KBM-7 (cell line): ENCODE measurements at places on chromosomes 13 and 19.
A peak's percentile ranks its signal among the peaks of the same experiment; 100 is the strongest.

- DNase-seq: no peak
Observed at GRCh38 chr13:61215601-61216000, 200.0 kb downstream of the PCDH20 start.

- DNase-seq: no peak
Observed at GRCh38 chr19:17246681-17247425, 1.1 kb upstream of the NR2F6 start.

GRCh38 chr19:13073263-13073662, 29.4 kb downstream of the LYL1 start:
- DNase-seq: no peak

GRCh38 chr19:6556480-6557195, 25.8 kb downstream of the TNFSF9 start:
- no peak for DNase-seq

DNA sequence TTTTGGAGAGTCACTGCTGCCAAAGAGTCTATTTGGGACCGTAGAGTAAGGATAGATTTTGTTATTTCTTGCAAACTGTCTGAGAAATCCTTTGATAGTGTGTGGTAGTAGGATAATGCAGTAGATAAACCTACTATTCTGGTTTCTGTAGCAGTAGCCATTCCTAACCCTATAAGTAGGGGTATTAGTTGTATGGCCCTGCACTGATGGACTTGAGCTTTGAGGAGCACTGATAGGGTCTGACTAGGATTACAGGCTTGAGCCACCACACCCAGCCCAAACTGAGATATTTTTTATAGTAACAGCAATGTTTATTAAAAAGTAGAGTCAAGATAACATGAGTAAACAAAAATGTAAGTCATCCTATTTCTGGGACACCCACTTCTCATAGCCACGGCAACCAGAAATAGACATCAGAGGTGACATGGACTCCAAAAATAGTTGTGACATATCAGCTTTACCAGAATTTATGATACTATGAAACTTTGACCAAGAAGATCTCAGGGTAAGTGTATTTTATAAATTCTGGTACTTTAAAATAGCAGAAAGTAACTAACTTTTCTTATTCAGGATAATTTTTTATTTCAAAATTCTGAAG, 479.1 kb downstream of the SUCLA2 start:
- no peak for DNase-seq

GRCh38 chr19:54430306-54431254, 15.3 kb downstream of the TTYH1 start:
- peak; percentile 45 for DNase-seq

- no peak for DNase-seq
Observed at GRCh38 chr19:40607311-40608239, 6.4 kb downstream of the LTBP4 start.

- peak; percentile 1 for DNase-seq
Observed at GRCh38 chr13:73870970-73871935, 263.0 kb downstream of the KLF12 start.

- DNase-seq: no peak
Observed at GRCh38 chr19:42088471-42089190, 12.7 kb downstream of the ZNF574 start.

- peak; percentile 98 for DNase-seq
Observed at GRCh38 chr19:2552859-2553258, 76.9 kb downstream of the GADD45B start.

DNA sequence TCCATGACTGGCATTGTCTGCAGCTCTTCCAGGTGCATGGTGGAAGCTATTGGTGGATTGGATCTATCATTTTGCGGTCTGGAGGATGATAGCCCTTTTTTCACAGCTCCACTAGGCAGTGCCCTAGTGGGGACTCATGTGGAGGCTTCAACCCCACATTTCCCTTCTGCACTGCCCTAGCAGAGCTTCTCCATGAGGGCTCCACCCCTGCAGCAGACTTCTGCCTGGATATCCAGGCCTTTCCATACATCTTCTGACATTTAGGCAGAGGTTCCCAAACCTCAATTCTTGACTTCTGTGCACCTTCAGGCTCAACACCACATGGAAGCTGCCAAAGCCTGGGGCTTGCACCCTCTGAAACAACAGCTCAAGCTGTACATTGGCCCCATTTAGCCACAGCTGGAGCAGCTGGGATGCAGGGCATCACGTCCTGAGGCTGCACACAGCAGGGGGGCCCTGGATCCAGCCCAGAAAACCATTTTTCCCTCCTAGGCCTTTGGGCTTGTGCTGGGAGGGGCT, 800.2 kb upstream of the MIR17HG start:
- DNase-seq: no peak

DNA sequence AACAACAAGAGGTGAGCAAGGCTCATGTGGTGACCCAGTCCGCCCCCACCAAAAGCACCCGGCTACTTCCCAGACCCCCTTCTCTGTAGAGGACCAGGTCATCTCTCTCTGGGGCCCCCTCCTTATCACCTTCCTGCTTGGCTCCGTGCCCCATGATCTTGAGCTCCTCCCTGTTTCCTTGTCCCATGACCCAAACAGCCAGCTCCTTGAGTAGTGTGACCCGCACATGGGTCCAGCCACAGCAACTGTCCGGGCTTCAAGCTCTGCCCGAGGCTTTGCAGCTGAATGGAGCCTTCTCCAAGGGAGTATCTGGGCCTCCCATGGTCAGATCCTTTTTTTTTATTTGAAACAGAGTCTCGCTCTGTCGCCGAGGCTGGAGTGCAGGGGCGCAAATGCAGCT, 61.8 kb downstream of the MYO9B start:
- DNase-seq: no peak

- peak; percentile 40 for DNase-seq
Observed at GRCh38 chr13:74287724-74288169, 153.5 kb upstream of the KLF12 start.

- no peak for DNase-seq
Observed at GRCh38 chr13:76971215-76971614, 20.7 kb upstream of the CLN5 start.

- peak; percentile 39 for DNase-seq
Observed at GRCh38 chr19:49415102-49415809, 8.0 kb downstream of the PTH2 start.

DNA sequence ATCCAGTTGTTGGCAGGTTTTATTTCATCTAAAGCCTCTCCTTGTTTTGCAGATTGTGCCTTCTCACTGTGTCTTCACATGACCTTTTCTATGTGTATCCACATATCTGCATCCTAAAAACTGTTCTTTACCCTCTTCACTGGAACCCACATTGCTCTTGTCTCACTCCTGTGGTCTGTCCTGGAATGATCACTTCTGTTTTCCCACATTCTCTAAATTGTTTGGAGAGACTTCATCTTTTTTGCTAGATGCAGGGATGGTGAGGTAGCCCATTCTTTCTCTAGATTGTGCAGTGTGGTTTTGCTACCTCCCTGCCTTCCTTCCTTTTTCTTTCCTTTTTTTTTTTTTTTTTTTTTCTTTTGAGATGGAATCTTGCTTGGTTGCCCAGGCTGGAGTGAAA, 608.6 kb upstream of the MIR17HG start:
- no peak for DNase-seq

DNA sequence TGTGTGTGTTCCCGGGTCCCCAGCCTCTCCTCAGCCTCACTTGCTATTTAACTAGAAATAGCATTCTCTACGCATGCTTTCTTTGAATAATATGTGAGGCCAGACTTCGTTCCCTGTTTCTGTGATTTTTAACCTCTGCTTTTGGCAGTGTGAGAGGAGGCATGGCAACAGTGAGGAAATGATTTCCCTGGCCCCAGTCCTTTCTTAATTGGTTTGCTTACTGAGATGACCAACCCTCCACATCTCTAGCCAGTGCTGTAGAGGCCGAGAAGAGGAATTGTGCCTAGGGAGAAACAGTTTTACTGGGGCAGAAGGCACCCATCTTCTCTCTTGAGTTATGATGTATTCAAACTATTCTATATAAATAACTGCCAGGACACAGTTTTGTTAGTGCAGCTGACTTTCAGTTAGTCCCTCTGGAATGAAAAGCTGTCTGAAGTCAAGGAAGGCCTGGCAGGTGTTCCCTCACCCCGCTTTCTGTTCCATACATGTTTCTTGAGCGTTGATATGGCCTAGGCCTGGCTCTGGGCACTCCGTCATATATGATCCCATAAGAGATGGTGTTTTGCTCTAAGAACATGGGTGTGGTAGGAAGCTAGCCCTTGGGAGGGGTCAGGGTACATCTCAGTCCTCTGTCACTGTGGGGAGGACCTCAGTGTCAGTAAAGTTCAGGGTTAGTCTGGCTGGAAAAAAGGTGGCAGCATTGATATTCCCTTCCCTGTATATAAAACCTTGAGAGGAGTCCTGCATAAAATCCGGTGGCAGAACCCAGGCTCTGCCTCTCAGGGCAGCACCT, 73.7 kb upstream of the NPAS1 start:
- DNase-seq: no peak

DNA sequence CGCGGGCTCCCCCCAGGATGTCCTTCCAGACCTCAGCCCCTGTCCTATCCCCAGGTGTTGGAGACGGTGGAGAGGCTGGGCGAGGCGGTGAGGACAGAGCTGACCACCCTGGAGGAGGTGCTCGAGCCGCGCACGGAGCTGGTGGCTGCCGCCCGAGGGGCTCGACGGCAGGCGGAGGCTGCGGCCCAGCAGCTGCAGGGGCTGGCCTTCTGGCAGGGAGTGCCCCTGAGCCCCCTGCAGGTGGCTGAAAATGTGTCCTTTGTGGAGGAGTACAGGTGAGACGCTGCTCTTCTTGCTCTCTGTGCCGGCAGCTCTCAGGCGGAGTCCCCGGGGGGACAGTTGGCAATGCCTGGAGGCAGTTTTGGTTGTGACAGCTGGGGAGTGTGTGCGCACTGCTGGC, 6.9 kb downstream of the TTYH1 start:
- DNase-seq: no peak

- no peak for DNase-seq
Observed at GRCh38 chr19:2058570-2059421, 7.8 kb upstream of the MKNK2 start.

GRCh38 chr13:57673197-57673596, 41.7 kb downstream of the PCDH17 start:
- no peak for DNase-seq

DNA sequence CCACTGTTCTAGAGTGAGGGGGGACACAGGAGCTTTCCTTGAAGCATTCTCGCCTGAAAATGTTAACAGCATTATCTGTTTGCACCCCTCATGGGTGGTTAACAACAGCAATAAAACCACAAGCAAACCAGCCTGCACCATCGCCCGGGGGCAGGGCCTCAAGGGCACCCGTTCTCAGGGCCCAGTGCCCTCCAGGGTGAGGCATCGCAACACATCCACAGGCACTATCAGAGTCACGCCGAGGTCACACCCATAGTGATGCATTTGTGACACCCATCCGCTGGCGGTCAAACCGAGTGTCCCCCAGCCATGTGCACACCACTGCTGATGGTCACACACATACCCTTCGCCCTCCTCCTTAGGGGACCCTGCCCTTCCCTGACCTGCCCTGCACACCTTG, 4.6 kb downstream of the FUT5 start:
- no peak for DNase-seq

GRCh38 chr13:98476538-98476966, 100.4 kb downstream of the STK24 start:
- peak; percentile 90 for DNase-seq

DNA sequence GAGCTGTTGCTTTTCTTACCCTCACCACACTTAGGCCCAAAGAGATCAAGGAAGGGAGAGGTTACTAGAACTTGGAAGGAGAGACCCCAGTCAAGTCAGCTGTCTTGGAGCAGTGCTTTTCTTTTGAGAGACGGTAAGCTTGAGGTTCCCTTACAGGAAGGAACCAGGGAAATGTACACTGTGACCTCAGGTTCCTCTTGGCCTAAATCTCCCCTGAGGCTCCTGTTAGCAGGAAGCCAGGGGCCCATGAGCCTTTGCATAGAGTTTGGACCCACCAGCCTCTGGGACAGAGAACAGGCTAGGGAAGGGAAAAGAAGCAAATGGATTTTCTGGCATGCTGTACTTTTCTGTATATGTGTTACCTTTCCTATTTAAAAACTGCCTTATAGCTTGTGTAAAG, 5.9 kb upstream of the GPR18 start:
- peak; percentile 55 for DNase-seq

GRCh38 chr13:49560270-49561061, 24.9 kb downstream of the RCBTB1 start:
- no peak for DNase-seq

- DNase-seq: no peak
Observed at GRCh38 chr19:31448221-31448657, 99.0 kb upstream of the TSHZ3 start.

DNA sequence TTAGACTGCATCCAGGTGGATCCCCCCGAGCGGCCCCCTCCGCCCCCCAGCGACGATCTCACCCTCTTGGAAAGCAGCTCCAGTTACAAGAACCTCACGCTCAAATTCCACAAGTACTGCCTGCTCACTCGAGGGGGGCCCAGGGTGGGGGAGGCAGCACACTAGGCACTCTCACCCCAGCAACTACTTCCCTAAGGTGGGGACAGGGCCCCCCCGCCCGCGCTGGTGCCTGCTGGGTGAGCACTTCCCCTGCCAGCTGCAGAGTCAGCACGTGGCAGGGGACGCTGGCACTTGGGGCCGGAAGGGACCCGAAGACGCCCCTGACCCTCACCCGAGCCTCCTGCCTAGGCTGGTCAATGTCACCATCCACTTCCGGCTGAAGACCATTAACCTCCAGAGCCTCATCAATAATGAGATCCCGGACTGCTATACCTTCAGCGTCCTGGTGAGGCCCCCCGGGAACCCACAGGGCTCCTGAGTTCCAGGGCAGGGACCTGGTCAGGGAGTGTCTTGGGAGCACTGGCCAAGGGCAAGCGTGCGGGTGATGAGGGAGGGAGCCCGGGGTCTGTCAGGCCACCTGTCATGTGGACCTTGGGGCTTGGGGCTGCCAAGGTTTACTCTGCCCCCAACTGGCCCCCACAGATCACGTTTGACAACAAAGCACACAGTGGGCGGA, 5.2 kb downstream of the MCOLN1 start:
- DNase-seq: no peak

DNA sequence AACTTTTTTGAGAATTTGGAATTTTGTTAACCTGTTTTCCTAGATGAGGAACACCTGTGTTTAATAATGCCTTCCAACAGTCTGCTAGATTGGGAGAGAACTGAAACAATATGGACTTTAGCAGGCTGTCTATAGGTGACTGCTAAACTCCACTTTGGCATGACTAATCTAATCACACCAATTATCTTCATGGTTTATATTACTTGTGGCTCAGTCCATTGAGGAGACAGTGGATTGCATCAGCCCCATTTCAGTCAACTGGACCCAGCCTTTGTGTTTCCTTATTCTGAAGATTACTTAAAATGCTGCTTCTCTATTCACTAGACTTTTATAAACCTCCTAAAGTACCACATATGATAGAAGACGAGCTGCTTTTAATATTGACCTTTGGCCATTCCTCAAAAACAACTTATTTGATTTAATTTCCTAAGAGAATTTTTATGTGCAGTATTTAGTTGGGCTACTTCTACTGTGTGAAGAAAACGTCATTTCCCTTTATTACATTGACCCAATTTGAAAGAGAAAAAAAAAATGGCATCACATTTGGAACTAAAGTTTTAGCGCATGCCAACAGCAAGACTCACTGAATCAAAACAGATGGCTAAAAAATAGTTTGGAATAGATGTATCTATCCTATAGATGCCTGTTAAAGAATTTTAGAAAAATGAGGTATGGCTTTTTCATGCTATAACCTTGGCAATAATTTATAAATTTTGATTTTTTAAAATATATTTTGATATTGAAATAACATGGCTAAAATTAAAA, 295.8 kb downstream of the NDFIP2 start:
- no peak for DNase-seq

GRCh38 chr13:101945435-101945834, 456.4 kb downstream of the FGF14 start:
- no peak for DNase-seq

GRCh38 chr13:28379371-28380083, 115.4 kb downstream of the FLT1 start:
- DNase-seq: no peak

GRCh38 chr19:18119013-18119716, 21.6 kb downstream of the MAST3 start:
- DNase-seq: no peak

GRCh38 chr13:30796132-30796572, 60.8 kb downstream of the ALOX5AP start:
- DNase-seq: no peak
